ENCODE measurements at places on chromosomes 4 and X.

DNA sequence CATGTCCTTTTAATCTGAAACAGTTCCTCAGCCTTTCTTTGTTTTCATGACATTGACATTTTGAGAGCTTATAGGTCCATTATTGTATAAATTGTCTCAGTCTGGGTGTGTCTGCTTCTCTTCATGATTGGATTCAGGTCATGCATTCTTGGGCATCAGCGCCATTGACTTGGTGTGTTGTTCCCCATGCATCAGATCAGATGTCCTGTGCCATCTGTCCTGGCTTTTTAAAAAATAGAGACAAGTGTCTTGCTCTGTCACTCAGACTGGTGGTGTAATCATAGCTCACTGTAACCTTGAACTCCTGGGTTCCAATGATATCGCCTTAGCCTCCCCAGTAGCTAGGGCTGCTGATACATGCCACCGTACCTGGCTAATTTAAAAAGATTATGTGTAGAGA lies 55.7 kb downstream of the TBC1D14 start:
- DNase-seq: no peak

GRCh38 chrX:108131471-108131870 lies 39.9 kb downstream of the ATG4A start:
- no peak for DNase-seq

GRCh38 chr4:16270454-16271328 lies 44.4 kb upstream of the TAPT1 start:
- DNase-seq: no peak

- DNase-seq: no peak
Measured at GRCh38 chrX:13689741-13690211, 848 bp downstream of the RAB9A start.

DNA sequence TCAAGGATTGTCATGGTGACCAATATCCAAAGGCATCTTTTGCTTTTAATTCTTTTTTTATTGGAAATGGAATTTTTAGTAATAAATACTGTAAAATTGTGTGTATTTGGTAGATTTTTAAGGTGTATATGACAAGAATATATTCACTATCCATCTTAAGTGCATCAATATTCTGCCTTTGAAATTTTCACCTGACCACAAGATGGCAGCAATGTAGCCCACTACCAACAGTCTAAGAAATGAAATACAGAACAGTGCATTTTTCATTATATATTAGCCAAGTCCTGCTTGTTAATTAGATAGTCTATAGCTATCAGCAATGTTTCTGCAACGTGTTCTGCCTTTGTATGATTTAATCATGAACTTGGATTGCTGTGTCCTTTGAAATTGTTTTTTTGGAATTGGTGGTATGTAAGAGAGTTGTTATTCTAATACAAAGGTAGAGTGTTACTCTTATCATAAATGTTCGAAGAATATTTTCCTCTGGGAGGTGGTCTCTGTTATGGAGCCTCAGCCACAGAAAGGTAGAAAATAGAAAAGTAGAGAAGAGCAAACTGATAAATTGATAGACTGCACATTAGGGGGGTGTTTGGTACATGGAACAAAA lies 38.2 kb downstream of the HPGDS start:
- DNase-seq: no peak

GRCh38 chrX:132033166-132033565 lies 10.1 kb downstream of the STK26 start:
- DNase-seq: no peak

GRCh38 chrX:118420462-118420861 lies 74.6 kb downstream of the WDR44 start:
- peak; percentile 1 for DNase-seq

GRCh38 chr4:184515606-184516005 lies 41.3 kb upstream of the IRF2 start:
- DNase-seq: no peak

- peak; percentile 16 for DNase-seq
Measured at GRCh38 chr4:20592663-20593062, 107.6 kb upstream of the PACRGL start.

- DNase-seq: no peak
Measured at GRCh38 chrX:30015440-30015839, 199.9 kb upstream of the MAGEB2 start.

DNA sequence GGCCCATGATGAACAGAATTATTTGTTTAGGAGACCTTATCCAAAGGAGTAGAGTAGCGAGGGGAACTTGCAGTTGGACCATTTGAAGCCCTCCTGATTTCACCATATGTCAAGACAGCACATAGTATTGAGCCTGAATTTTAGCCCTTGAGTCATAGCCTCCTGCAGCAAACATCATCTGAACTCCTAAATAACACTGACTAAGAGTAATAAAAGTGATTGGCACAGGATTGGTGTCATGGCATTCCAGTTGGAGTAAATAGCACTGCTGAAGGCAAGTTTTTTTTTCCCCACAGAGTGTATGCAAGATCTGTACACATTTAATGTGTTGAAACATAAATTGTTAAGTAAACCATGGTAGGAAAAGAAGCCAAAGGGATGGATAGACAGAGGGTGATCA lies 89.0 kb downstream of the COMMD8 start:
- peak; percentile 32 for DNase-seq

DNA sequence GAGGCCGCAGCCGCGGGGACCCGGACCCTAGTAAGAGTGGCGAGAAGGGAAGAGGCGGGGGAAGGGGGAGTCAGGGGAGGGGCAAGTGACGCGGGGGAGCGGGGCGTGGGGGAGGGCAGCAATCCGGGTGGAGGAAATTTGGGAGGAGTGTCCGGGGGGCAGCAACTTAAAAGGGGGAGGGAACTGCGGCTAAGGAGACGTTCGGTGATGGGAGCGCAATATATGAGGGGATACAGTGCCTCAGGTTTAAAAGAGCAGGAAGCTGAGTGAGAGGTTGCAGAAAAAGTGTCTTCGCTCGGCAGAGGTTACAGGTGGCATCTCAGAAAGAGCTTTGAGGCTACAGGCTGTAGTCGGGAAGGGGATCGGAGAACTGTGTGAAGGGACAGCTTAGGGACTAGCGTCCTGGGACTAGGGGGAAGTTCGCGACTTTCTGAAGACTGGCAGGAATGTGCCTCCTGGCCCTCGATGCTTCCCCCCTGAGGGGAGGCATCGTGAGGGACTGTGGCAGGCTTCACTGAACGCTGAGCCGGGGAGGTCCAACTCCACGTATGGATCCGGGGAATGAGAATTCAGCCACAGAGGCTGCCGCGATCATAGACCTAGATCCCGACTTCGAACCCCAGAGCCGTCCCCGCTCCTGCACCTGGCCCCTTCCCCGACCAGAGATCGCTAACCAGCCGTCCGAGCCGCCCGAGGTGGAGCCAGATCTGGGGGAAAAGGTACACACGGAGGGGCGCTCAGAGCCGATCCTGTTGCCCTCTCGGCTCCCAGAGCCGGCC lies 519 bp downstream of the FOXO4 start:
- no peak for DNase-seq

DNA sequence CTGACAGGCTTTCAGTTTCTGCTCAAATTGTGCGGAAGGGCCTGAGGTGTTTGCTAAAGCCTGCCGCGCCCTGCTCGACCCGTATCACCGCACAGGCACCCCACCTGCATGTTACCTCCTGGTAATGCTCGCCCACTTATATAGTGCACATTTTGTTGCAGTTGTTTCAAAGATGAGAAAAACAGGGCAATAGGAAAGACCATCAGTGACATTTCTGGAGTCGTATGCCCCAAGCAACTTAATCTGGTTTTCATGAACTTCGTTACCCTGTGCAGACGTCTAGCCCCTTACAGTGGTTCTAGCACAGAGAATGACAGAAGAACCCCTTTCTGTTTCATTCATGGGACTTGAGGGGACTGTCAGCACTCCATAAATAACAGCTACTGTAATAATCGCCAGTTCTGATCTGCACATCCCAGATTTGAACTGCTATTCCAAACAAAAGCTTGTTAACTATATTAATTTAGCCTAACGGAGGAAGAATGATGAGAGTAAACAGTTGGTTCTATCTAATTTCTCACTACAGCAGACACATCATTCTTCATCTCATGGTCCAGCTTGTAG lies 940 bp upstream of the DCTD start:
- DNase-seq: no peak

- DNase-seq: peak; percentile 27
Measured at GRCh38 chr4:7557456-7557855, 122.7 kb upstream of the PSAPL1 start.

- no peak for DNase-seq
Measured at GRCh38 chr4:30001628-30002027, 718.5 kb upstream of the PCDH7 start.

- DNase-seq: no peak
Measured at GRCh38 chr4:108292229-108292628, 123.5 kb upstream of the LEF1 start.

DNA sequence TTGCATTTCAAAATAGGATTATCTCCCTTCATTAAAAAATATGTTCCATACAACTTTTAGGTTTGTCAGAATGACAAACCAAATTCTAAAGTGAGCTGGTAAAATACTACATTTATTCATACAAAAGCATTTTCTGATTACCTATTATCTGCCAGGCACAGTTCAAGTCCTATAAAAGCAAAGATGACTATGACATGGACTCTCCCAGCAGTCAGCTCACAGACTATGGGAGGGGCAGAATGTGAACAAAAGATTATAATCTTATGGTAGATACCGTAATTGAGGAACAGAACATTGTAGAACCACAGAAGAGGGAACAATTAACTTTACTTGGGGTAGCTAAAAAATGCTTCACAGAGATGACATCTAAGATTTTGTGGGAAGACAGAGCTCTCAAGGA lies 12.4 kb downstream of the PAQR3 start:
- no peak for DNase-seq

DNA sequence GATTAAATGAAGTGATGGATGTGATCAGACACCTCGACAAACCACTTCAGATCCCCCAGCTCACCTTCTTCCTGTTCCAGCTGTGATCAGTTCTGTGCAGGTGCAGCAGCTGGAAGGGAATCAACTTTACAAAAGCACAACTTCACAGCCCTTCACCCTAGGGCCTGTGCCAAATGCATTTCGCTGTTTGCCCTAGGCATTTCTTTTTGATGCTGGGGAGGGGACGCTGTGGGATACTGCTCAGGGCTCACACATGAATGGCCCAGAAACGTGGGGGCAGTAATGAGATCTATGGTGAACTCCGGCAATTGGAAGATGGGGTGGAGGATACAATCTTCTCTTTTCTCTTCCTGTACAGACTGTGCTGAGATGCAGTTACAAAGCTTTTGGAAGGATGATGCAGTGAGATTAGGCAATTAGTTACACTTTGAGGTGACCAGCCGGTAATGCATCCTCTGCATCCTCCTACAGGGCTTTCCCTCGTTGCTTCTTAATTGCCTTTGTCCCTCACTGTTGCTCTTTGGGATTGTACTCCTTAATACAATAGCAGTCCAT lies 215.1 kb upstream of the PITX2 start:
- no peak for DNase-seq
